ENCODE measurements at places on chromosomes 3 and 15.

DNA sequence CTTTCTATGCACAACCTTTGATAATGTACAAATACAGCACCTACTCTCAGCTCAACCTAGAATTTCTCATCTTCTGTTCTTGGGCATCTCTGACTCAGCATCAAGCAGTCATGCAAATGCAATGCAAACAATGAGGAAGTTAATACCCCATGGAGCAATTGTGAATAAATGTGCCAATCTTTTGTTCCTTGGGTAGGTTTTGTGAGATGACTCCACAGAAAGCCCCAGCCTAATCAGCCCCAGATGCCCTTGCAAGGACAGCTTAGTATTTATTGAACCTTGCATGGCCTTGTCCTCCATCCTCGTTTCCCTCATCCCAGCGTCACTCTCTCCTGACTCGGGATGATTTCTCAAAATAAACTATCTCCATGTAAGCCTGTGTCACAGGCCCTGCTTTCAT, 494.7 kb upstream of the NECTIN3 start:
- no peak for DNase-seq

- DNase-seq: no peak
Observed at GRCh38 chr3:31732548-31732947, 199.8 kb downstream of the STT3B start.

GRCh38 chr3:95522449-95522848, 1291.9 kb upstream of the EPHA6 start:
- DNase-seq: no peak

DNA sequence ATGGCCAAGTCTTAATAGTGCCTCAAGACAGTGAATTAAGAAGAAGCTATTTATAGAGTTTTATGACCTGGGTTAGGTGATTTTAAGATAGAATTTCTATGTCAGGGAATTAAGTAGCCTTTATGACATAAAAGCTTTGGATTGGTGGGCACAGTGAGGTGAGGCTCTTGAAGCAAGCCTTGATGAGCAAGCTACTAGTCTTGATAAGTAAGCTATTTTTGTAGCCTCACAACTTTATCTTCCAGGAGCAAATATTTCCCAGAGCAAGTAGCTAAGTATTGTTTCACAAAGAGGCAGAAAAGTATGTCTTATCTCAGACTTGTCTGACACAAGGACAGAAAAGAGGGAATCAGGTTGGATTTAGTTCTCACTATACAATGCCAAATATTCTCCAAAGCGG, 491.7 kb upstream of the RASGRP1 start:
- no peak for DNase-seq

GRCh38 chr3:135103917-135104316, 308.9 kb downstream of the EPHB1 start:
- DNase-seq: no peak

- DNase-seq: no peak
Observed at GRCh38 chr15:74960995-74961588, 4.5 kb upstream of the RPP25 start.

GRCh38 chr15:100980410-100981046, 61.4 kb downstream of the LRRK1 start:
- DNase-seq: no peak

DNA sequence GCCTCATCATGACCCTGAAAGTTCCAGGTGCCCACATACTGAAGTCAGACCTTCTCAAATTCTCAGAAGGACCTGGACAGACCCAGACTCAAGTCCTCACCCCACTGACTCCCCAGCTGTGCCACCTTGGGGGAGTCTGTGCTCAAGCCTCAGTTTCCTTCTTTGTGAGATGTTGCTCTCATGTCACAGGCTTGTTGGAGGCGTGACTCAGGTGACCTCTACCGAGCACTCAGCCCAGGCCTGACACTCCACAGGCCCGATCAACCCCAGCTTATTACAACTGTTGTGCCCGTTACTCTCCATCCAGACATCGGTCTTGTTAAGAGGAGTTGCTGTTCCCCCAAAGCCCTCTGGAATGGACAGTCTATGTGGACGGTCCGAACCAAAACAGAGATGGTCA, 276.1 kb upstream of the LYSMD4 start:
- DNase-seq: no peak

GRCh38 chr3:36700537-36701248, 63.7 kb downstream of the DCLK3 start:
- peak; percentile 2 for DNase-seq

- no peak for DNase-seq
Observed at GRCh38 chr3:196813903-196814302, 53.8 kb upstream of the SENP5 start.

DNA sequence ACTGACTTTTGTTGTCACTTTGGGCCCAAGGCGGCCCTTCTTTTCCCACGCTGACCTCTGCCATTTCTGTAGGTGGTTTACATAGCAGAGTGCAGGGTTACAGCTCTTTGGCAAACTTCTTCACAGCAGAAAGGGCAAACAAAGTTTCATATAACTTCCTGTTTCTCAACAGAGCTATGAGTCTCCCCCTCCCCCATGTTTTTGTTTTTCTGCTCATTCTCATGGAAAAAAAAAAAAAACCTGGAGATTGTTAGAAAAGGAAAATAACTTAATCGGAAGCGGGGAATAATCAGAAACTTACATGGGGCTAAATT, 342.0 kb upstream of the NR2F2 start:
- no peak for DNase-seq

GRCh38 chr15:59176653-59177316, 29.9 kb upstream of the LDHAL6B start:
- no peak for DNase-seq

DNA sequence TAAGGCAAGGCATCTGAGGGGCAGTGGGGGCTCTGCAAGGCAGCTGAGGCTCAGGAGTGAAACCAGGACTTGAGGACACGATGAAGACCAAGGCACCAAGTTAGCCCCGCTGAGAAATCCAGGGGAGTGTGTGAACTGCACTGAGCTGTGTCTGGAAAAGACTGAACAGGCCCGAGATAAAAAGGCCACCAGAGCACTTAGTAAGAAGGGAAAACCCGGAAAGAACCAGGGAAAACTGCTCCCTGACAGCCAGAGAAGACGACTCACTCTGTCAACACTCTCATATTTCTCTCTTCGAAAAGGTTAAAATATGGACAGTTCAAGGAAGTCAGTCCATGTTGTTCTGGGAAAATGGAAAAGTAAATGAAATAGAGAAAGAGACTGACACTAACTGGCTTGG, 109.0 kb downstream of the SEC22A start:
- no peak for DNase-seq

GRCh38 chr15:74403991-74404563, 29.7 kb downstream of the SEMA7A start:
- DNase-seq: no peak

- DNase-seq: no peak
Observed at GRCh38 chr3:24088782-24089181, 143.7 kb downstream of the NR1D2 start.

DNA sequence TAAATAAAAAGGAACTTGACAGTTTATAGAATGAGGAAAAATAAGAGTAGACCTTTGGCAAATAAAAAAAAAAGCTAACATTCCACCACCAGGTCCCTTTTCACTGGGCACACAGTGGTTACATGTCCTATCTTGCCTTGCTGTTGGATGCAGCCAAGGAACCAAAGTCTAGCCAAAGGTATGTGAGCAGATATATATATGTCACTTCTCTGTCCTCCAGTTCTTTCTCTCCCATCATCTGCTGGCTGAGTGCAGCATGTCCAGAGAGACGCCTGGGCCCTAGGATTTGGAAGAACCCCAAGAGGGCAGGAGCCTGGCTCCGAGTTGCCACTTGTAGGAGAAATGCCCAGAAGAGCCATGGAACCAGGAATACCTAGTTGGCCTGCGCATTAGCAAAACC, 104.7 kb downstream of the SERPINI1 start:
- DNase-seq: no peak

DNA sequence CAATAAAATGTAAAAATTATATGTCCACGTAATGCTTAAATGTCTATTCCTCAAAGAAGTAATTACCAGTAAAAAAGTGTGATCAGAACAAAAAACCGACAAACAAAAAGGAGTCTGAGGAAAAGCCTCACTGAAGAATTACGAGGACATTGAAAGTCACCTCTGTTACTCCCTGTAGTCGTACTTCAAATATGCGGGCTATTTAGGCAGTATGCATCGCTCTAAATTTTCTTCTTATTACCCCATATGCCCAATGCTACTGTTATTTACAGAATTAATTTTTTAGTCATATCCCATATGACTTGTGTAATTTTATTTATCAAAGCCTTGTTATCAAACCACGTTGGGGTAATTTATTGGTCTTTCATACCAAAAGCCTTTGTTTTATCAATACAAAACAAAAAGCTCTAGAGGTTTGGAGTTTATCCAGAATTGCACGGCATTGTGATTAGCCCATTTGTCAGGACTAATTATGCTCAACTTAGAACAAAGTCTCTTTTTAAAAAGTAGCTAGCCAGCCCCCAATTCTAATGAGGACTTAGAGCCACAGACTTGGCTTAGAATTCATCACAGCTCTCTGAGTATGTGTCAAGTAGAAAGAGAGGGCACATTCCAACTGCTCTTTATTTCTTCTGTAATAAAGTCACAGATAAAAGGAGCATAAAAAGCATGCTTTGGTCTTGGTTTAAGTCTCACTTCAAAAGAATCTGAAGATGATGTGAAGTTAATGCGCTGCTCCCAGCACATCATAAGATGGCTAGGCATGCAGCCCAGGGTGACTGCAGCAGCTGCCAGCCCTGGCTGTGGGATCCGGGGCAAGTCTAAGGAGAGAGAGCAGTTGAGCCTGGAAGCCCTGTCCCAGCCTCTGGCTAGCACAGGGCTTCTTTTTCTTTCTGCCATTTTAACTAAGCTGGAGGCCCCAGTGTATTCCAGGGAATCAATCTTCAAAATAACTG, 521.0 kb downstream of the GABRG3 start:
- DNase-seq: no peak

DNA sequence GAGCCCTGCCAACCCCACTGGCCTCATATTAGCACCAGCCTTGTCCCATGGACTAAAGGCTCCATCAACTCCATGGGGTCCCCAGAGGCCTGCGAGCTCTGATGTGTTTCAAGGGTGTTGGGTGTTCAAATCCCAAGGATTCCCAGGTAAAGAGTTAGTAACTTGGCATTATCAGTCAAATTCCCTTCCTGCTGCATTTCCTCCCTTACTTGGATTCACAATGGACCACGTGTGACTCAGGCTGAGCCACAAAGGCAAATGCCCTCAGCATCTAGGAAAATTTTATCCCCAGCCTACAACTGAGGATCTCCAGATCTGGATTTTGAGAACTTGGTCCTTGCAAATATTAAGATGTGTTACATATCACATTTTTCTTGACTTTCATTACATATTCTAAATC, 58.8 kb downstream of the GADL1 start:
- no peak for DNase-seq

- DNase-seq: no peak
Observed at GRCh38 chr3:71072986-71073385, 510.5 kb downstream of the FOXP1 start.

DNA sequence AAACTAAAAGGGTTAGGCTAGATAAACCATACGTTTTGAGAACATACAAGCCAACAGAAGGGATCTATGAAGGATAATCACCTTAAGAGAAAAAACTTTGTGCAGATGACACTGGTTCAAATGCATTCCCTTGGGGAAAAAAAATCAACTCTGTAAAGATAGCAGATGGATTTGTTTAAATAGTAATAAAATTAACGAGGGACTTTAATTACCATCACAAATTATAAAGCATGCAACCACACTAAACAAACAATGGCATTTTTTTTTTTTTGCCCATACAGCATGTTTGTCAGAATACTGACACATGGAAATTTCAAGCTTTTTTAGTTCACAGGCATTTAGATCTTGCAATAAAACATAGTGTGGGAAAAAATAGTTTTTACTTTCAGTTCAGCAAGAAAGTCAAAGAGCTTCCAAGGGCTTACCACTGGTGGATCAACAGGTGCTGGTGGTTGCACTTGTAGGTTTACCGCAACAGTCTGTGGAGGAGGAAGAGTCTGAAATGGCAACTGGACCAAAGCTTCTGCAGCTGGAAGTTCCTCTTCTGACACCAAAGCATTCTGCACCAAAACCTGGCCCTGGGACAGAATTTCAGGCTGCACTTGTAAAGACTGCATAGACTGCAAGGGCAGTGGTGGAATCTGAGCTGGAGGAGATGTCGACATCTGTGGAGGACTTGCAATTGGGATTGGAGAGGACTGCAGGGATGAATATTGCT, 53.1 kb downstream of the PHC3 start:
- no peak for DNase-seq

- DNase-seq: no peak
Observed at GRCh38 chr3:85432081-85432480, 473.3 kb downstream of the CADM2 start.

DNA sequence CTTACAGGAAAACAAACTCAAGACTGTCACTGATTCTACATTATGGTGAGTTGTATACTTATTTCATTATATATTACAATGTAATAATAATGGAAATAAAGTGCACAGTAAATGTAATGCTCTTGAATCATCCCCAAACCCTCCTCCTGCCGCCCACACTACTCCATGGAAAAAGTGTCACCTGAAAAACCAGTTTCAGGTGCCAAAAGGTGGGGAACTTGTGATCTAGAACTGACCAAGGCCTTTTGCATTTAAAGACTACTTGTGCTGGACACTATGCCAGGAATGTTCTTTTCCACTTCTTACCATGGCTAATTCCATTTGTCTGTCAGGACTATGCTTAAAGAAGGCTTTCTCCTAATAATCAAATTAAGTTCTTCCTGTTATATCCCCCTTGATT, 32.3 kb downstream of the ROBO2 start:
- DNase-seq: no peak

DNA sequence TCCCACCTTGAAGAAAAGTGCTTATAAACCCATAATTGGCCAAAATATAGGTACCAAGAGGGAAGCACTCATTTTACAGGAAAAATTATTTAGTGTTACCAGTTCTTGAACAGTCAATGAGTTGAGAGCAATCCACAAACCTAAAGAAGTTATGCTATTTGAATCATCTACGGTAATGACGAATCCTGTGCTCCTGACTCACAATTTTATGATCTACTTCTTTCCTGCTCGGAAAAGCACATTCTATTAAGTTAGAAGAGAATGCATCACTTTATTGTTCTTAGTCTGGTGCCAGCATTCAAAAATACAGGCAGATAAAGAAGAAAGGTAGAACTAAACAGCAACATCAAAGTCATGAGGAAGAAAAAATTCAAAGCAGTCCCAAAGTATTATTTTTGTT, 33.2 kb downstream of the CHRM5 start:
- no peak for DNase-seq

DNA sequence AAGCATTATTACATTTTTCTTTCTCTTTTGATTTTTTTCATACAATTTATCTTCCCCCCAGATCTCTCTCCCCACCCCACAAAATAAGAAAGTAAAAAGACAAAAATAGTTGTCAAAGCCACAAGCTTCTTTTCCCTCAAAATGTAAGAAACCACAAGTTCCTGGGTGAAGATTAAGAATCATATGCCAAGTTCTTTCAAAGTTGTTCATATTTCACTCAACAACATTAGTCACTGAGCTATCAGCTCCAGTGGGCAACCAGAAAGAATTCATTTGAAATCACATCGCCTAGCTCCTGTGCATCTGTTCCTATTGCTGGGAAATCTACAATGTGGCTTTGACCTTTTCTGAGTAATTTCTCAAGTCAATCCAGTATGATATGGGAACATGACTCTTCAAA, 681.6 kb upstream of the ARPP21 start:
- DNase-seq: no peak

Data from stimulated activated CD4-positive, alpha-beta T cell treated with anti-CD3 and anti-CD28 coated beads, TNF-alpha, amount 100 ng/mL, for 1 hour (primary cell).